ENCODE measurements at places on chromosomes 12 and 14.

DNA sequence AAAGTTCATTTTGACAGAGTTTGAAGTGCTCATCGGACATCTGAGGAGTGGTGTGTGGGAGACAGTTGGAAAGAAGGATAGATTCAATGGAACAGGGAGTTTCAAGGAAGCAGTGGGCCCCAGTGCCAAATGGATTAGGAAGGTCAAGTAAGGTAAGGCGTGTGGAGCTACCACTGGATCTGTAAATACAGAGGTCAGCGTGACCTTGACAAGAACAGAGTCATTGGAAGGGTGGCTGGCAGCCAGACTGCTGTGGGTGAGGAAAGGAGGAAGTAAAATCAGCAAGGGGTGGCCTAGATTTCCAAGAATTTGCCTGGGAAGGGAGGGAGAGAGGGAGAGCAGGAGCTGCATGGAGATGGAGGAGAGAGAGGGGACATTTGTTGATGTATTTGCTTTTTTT, 68.2 kb upstream of the IGF1 start:
- DNase-seq, result no peak

- DNase-seq, result no peak
These were observed 38.4 kb downstream of the MLXIP start for GRCh38 chr12:122116707-122117535.

DNA sequence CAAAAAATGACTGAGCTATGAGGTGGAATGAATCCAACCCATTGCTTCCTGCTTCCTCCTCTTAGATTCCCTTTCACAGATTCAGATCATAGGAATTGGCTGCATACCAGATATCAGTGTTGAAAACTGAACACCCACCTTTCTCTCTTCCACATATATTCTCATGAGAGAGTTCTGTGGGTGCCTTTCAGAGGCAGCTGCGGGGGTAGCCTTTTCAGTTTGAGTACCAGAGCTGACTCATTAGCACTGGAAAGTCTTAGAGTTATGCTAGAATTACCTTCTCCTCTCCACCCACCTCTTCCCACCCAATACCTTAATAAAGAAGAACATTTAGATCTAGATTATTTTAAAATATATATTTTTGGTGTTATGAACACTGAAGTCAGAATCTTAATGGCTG, 495.4 kb upstream of the SEL1L start:
- DNase-seq, result no peak

- no peak for DNase-seq
These were observed 15.4 kb upstream of the SCAF11 start for GRCh38 chr12:46005823-46006222.

- DNase-seq, result no peak
These were observed 108.4 kb downstream of the CAND1 start for GRCh38 chr12:67377541-67377940.

GRCh38 chr14:34678306-34678705, 36.1 kb downstream of the CFL2 start:
- DNase-seq, result no peak

DNA sequence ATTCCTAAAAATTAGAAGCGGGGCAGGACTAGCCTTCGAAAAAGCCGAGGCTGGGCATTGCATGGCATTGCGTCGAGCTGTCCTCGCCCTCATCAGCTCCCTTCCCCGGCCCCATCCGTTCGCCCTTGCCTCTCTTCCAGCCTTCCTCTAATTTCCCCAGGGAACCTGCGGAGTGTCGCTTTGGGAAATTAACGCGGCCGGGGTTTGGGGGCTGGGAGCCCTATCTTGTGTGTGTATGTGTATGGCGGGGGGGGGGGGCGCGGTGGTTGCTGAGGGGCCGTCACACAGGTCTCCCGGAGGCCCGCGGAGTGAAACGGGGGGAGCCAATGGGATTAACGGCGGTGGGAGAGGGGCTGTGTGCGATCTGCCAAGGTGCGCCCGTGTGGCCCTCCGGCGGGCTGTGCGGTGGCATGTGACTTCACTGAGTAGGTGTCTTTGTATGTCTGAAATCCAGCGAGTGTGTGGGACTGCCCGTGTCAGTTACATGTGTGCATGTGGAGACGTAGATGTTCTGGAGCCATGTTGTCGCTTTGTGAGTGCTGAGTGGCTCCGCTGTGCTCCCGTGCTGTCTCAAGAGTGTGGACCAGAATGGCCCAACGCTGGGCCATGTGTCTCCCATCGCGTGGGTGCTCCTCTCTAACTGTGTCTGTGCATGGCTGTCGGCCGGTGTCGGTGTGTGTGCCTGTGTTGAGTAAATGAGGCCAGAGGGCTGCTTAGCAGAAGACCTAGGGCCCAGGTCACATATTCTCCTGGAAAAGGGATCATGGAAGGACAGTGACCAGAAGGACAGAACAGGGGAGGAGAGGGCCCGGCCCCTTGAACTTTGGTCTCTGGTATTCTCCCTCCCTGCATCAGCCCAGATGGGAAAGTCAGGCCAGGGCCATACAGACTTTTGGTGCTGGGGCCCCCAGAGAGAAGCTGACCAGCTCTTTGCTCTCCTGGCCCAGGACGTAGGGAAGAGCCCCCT, 1.5 kb downstream of the PTMS start:
- DNase-seq, result no peak

DNA sequence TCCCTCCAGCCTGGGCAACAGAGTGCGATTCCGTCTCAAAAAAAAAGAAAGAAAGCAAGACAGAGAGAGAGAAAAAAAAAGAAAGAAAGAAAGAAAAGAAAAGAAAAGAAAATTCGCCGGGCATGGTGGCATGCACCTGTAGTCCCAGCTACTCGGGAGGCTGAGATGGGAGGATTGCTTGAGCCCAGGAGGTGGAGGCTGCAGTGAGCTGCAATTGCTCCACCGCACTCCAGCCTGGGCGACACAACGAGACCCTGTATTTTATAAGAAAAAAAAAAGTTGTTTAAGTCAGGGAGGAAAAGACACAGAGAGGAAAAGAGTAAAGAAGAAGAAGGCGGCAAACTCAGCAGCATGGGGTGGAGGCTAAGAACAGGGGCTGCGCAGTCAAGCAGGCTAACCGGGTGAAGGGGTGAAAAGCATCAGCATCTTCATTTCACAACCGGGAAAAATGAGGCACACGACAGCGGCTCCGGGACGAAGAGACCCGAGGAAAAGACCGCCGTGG, 557 bp upstream of the FICD start:
- no peak for DNase-seq

DNA sequence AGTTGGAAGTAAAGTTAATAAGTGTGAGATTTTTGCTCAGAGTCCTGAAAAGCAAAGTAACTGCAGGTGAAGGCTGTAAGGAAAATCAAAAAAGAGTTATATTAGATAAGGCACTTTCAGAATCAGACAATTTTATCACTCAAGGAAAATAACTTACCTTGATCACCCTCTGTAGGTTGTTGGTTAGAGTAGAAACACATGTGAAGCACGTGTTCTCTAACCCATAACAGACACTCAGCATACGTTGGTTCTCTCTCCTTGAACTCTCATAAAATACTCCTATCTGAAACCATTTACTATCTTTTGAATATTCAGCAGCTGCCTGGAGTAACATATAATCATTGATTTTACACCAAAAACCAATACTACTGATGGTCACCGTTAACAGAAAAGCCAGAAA, 335.5 kb downstream of the KCNH5 start:
- DNase-seq, result no peak

DNA sequence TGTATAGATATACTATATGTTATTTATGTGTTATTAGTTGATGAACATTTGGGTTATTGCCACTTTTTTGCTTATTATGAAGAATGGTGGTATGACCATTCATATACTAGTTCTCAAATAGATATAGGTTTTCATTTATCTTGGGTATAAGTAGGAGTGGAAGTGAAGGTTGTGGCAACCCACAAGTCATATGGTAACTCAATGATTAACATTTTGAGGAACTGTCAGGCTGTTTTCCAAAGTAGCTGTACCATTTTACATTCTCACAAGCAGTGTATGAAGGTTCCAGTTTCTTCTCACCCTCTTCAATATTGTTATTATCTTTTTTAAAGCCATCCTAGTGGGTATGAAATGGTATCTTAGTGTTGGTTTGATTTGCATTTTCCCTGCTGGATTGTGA, 19.0 kb upstream of the MSRB3 start:
- no peak for DNase-seq

DNA sequence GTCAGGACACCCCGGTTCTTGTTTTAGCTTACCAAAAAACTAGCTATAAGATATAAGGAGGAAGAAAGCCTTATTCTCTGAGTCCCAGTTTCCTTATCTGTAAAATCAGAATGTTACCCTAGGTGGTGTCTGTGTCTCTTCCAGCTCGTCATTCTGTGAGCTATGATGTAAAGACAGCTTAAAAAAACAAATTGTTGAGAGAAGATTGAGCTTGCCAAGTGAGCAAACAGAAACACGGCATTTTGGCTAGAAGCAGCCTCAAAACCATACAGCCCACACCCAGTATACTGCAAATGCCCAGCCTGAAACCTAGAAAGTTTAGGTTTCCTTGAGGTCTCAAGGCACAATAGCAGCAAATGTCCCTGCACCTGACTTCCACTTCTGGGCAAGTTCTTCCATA, 151.4 kb downstream of the SSPN start:
- DNase-seq, result no peak

DNA sequence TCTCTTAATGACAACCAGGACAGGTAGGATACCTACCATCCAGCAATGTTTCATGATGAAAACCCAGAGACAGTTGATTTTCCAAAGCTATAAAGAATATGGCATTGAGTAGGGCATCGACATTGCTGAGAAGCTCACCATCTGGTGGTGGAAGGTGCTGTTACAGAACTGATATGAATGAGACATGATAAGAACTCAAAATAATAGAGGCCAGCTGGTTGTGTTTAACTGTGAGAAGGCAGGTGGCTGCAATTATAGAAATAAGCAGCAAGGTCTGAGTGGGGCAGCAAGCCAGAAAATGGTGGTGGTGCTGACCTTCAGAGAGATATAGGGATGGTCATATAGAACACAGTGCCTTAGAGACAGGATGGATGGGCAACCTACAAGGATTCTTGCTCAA, 449.7 kb downstream of the BTG1 start:
- DNase-seq, result peak; percentile 12

GRCh38 chr12:32211066-32211899, 104.6 kb downstream of the BICD1 start:
- DNase-seq, result no peak

DNA sequence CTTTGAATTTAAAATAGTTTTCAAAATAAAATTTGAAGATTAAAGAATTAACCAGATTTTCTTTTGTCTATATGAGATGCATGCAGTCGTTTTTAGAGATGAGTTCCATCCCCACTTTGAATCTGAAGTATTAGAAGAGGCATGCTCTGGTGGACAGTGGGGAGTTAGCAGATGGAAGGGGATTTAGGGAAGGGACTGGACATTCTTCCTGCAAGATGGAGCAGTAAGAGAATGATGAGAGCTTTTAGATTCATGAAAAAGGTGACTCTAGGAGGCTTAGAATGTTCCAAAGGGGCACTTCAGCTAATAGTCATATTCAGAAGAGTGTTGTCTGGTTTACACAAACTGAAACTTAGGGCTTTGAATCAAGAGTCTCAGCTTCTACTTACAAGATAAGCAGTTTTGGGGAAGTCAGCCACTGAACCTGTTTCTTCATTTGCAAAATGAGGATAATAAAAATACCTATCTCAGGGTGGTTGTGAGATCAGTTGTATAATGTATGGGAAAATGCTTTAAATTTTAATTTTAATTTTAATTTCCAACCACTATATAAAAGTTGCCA, 3.7 kb downstream of the ZBTB1 start:
- DNase-seq, result no peak

Measured in SHP77 treated with DMSO at 0.1 percent for 48 hours (cell line).